ENCODE measurements at places on chromosomes 2 and 18.

DNA sequence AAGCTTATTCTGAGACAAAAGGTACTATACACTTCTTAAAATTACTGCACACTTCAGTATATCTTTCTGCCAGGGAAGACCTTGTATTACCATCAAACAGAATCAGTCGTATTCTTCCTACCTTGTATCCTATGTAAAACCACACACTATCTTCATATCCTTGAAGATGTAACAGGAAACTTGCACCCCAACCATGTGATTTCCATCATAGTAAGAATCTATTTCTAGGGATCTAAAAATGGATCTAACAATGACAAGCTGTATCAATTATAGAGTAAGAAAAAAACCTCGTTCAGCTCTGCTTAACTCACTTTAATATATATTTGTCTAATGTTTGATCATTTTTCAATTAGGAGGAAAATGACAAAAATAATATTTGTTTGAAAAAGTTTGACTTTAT lies 60.2 kb downstream of the WDR75 start:
- DNase-seq, result no peak

GRCh38 chr2:216486271-216486670 lies 12.4 kb upstream of the RPL37A start:
- no peak for DNase-seq

- DNase-seq, result no peak
These were observed 63.0 kb upstream of the SNTG2 start for GRCh38 chr2:887639-888038.

DNA sequence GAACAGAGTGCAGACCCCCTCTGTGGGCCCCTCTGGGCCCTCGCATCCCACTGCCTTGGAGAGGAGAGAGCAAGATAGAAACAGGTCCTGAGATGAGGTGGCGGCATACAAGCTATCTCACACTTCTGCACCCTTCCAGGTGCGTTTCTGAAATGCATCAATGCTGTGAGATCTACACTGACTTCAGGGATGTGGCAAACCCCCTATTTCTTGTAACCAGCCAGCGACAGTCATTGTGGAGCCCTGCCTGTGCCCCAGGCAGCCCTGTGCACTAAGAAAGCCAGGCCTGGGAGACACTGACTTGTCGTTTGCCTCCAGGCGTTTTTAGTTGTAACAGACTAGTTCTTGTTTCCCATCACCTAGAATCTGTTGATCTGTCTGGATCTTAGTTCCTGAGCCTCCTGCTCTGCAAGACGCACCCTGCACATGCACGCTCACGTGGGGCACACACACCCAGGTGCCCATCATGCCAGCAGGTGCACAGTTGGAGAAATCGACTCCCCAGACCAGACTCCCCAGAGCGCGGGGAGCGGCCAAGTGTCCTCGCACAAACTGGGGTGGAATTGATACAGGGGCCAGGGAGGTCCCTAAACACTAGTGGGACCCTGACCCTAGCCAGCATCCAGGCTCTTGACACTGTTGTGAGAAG lies 238.0 kb downstream of the FAM210A start:
- DNase-seq, result no peak

DNA sequence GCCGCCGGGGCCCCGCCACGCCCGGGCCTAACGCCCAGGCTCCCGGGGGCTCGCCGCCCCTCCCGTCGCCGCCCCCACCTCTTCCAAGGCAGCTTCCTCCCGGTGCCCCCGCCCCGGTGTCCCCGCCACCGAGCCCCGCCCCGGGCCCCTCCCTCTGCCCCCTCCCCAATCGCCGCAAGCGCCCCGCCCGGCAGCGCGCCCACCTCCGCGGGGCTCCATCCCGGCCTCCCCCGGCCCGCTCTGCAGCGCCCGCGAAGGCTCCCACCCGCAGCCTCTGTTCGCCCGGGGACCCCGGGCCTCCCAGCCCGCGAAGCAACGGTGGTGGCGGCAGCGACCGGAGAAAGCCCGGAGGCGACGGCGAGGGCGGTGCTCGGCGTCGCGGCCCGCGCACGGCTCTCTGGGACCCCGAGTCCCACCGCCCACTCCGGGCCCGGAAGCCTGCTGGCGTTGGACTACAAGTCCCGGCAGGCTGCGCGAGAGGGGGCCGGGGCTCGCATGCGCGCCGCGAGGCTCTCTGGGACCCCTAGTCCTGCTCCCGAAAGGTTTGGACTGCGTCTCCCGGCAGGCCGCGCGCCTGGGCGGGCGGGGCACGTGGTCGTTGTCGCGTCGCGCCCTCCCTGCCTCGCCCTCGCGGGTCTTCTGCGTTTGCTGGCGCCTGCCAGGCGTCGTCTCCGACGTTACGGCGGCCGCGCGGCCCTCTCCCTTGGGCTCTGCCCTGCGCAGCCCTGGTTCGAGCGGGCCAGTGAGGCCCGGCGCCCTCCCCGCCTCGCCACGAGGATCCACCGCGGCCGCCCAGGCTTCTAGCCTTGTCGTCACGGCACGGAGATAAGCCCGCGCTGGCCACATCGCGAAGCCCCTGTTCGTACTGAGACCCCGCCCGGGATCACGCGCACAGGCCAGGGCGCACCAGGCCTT lies at the start of gene STK25:
Gene STK25, minus strand, starts transcription at position 345 of the 915 bp plus-strand sequence. CDS start 549 bp downstream, outside the sequence.
- DNase-seq, result peak; percentile 97

DNA sequence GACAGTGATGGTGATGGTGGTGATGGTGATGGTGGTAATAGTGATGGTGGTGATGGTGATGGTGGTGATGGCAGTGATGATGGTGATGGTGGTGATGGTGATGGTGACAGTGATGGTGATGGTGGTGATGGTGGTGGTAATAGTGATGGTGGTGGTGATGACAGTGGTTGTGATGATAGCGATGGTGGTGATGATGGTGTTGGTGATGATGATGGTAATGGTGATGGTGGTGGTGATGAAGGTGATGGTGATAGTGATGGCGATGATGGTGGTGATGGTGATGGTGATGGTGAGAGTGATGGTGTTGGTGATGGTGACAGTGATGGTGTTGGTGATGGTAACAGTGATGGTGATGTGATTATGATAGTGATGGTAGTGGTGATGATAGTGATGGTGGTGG lies 94.3 kb downstream of the ASB1 start:
- no peak for DNase-seq

DNA sequence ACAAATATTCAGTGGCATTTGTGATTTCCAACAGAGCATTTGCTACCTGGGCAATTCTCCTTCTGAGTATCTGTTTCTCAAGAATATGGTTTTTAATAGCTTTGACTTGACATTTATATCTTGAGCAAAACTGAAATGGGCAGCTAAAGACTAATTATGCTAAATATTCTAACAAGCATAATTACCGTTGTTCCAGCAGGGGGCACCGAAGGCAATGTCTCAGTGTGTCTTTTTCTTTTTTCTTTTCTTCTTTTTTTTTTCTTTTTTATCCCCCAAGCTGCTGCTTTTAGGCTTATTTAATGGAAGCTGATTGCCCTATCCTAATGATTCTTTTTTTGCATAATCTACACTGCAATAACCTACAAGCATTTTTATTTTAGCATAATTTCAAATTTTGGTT lies 138.9 kb upstream of the NABP1 start:
- DNase-seq, result no peak

GRCh38 chr2:210356944-210357343 lies 42.0 kb upstream of the MYL1 start:
- no peak for DNase-seq

GRCh38 chr2:104787298-104788065 lies 66.4 kb upstream of the POU3F3 start:
- DNase-seq, result no peak

- no peak for DNase-seq
These were observed 358.7 kb upstream of the TFPI start for GRCh38 chr2:187912950-187913349.

GRCh38 chr2:47312491-47312850 lies 90.5 kb upstream of the MSH2 start:
- no peak for DNase-seq

GRCh38 chr2:106280722-106281446 lies 86.8 kb upstream of the UXS1 start:
- DNase-seq, result no peak

GRCh38 chr2:188243381-188243780 lies 48.3 kb upstream of the GULP1 start:
- DNase-seq, result no peak

DNA sequence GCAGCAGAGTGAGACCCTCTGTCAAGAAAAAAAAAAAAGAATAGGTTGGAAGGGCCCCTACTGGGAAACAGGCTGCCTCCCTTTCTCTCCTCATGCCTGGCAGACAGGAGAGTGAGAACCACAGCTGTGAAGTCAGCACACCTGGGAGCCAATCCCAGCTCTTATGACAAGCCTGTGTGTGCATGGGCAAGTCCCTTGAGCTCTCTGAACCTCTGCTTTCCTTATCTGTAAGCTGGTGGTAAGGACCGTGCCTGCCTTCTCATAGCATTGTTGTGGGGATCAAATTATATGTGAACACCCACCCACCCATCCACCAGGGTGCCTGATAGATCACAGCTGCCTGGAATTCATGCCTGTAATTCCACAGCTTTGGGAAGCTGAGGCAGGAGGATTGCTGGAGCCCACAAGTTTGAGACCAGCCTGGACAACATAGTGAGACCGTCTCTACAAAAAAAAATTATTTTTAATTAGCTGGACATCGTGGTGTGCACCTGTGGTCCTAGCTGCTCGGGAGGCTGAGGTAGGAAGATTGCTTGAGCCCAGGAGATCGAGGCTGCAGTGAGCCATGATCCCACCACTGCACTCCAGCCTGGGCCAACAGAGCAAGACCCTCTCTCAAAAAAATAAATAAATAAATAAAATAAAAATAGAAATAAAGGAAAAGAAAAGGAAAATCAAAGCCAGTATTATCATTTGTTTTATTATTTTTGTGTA lies 66.9 kb upstream of the MCFD2 start:
- DNase-seq, result no peak

DNA sequence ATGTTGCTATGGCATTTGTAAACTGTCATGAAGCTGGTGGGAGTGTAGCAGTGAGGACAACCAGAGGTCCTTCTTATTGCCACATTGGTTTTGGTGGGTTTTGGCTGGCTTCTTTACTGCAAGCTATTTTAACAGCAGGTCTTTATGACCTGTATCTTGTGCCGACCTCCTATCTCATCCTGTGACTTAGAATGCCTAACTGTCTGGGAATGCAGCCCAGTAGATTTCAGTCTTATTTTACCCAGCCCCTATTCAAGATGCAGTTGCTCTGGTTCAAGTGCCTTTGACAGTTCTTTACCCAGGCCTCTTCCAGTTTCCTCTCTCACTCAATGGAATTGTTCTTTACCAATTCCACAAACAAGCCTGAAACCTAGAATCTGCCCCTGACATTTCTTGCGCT lies 145.1 kb downstream of the KCNE4 start:
- DNase-seq, result no peak

DNA sequence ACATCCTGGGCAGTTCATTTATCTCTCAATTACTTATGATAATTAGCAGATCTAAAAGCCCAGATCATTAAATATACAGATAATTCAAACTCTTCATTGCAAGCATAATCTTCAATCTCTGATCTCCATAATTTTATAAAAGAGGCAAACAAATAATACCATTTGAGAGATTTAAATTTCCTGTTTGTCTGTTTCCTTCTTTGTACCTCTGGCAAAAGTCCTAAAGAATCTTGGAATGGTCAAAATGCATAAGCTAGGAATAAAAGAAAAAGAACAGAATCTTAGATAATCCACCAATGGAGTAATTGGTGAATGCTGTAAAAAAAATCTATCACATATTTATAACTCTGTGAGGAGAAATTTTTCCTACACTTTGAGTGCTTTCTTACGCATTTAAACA lies 1080.9 kb upstream of the ZEB2 start:
- no peak for DNase-seq

DNA sequence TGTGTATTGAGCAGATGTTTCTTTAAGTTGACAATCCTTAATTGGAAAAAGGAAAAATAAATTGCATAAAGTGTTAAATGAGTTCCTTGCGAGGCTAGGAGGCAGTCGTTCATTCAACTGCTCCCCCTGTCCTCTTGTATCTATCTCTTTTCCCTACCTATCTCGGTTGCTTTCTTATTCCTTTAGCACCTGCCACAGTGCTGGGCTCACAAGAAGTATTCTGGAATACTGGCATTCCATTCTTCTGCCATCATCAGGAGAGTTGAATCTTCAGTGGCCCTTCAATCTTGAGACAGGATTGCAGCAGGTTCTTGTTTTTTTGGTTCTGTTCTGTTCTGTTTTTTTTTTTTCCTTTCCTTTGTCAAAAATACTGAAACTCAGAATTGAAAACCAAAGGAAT lies 143.1 kb upstream of the AQP4 start:
- DNase-seq, result no peak

GRCh38 chr2:200733713-200734198 lies 78.0 kb upstream of the BZW1 start:
- no peak for DNase-seq

GRCh38 chr2:192203876-192204275 lies 9.1 kb upstream of the TMEFF2 start:
- DNase-seq, result no peak

GRCh38 chr2:205723179-205723578 lies 40.9 kb downstream of the NRP2 start:
- no peak for DNase-seq

- peak; percentile 35 for DNase-seq
These were observed 72.7 kb upstream of the MGAT5 start for GRCh38 chr2:134181219-134181618.

DNA sequence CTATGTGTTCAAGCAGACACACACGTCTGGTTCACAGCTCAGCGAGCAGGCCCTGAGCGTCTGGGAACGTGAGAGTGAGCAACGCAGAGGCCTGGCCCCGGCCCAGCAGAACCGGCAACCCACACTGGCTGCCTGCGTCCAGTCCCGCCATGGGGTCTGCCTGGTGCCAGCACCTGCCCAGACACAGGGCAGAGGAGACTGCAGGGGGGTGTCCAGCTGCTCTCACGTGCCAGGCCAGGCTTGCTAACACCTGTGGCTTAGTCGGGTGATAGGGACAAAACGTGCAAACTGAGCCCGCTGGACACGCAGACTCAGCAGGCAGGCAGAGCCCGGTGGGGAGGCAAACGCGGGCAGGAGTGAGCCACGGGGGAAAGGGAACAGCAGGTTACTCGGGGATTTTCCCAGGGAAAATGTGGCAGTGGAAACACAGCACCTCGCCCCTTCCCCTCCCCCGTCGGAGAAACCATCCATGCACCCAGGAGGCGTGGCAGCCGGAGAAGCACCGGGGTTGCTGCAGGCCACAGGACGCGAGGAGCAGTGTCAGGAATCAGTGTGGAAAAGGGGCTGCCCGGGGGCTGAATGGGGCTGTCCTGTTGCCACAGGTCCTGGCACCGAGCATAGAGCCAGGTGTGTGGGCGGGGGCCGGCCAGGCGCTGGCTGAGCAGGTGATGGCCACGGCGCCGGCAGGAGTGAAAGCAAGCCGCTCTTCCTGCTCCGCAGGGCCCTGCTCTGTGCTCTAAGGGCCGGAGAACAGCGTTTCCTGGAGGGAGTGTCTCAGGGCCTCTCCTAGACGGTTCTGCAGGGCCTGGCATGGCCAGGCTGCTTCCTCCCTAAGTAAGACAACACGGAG lies 154.7 kb downstream of the HDAC4 start:
- no peak for DNase-seq

- DNase-seq, result no peak
These were observed 214.5 kb upstream of the SLC8A1 start for GRCh38 chr2:40666398-40666797.

DNA sequence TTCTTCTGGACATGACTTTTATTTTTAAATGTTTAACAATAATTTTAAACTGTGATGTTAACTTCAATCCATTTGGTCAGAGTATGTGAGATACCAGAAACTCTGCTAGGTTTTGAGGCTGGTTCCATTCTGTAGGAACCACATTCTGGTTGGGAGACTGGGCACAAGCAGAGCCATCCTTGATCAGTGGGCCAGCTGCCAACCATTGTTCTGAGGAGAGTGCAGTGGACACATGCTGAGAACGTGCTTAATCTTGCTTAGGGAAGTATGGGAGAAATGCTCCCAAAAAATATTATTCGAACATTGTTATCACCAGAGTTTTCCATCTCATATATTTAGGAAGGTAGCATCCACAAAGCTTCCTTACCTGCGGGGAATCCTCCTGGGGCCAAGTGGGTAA lies 155.8 kb downstream of the RTN4 start:
- no peak for DNase-seq

- DNase-seq, result no peak
These were observed 139.2 kb upstream of the PDE1A start for GRCh38 chr2:182565911-182566567.
